ENCODE measurements at places on chromosomes 16 and 17.

- no peak for ATAC-seq
Observed at GRCh38 chr16:89359264-89360147, 130.9 kb downstream of the ANKRD11 start.

DNA sequence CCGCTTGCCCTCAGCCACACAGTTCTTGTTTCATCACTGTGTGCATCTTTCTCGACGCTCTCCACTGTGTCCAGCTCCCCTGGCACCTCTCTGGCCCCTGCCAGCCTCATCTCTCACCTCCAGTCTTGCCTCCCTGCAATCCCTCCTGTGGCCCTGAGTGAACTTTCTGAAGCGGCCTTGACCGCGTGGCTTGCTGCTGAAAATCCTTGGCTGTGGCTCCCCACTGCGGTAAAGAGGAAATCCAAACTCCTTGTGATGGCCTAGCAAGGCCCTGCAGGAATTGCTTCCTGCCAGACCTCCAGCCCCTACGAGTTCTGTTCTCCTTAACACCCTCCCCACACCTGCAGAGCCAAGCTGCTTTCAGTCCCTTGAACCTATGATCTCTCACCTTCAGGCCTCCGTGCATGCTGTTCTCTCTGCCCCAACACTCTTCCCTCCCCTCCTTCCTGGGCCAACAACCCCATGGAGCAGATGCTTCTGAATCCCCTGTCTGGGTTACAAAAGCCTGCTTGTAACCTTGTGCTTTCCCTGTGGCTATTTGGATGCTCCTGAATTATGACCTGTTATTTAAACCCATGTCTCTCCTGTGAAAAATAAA is 33.6 kb upstream of the BRD7 start:
- no peak for ATAC-seq

GRCh38 chr17:15999974-16000827 is 577 bp downstream of the TTC19 start:
- ATAC-seq, result peak; percentile 67

DNA sequence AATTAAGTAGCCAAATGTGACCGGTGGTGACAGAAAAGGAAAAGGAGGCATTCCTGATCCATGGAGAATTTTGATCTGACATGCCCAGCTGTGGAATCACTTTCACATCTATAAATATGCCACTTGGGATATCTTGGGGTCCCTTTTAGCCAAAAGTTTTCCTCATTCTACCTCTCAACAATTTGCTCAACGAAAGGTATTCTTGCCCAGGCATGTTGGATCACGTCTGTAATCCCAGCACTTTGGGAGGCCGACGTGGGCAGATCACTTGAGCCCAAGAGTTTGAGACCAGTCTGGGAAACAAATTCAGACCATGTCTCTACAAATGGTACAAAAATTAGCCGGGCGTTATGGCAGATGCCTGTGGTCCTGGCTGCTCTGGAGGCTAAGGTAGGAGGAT is 24.3 kb downstream of the LITAF start:
- no peak for ATAC-seq

DNA sequence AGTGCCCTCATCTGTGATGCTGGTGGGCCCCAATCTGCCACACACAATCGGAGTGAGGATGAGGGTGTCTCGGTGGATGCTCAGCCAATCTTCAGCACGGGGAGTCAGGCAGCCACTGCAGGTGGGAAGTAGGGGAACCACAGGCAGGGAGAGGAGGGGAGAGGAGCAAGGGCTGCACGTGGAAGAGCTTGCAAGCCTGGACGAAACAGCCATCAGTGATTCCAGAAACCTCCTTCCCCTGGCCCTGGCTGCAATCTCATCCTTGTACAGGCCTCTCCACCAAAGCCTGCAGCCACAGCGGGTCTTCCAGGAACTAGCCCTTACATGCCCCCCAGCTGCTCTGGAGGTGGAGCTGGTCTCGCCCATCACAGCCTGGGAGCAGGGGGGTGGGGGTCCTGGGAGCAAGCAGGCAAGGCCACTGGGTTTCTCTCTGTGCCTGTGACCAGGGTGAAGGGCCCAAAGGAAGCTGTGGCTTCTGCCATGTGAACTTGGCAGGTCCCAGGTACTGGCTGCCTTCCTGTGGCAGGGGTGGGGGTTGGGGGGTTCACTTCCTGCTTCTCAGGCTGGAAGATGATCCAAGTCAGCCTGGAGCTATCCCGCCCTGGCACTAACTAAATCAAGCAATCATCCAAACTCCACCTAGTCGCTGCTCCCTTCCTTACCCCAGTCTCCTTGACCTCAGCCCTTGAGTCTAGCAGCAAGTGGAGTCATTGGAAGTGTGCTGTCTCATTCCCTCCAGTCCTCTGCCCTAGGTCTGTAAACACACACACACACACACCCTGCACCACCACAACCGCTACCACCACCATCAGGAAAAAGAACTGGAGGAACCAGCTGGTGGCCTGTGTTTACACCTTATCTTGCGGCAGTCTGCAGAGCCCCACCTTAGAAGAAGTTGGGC is 29.4 kb upstream of the MLKL start:
- ATAC-seq, result no peak

GRCh38 chr17:58331815-58332777 is 3.5 kb upstream of the TSPOAP1 start:
- no peak for ATAC-seq

GRCh38 chr16:2009164-2009711 is 383 bp downstream of the ZNF598 start:
- ATAC-seq, result peak; percentile 28

- no peak for ATAC-seq
Observed at GRCh38 chr16:64878940-64879339, 242.9 kb downstream of the CDH11 start.

DNA sequence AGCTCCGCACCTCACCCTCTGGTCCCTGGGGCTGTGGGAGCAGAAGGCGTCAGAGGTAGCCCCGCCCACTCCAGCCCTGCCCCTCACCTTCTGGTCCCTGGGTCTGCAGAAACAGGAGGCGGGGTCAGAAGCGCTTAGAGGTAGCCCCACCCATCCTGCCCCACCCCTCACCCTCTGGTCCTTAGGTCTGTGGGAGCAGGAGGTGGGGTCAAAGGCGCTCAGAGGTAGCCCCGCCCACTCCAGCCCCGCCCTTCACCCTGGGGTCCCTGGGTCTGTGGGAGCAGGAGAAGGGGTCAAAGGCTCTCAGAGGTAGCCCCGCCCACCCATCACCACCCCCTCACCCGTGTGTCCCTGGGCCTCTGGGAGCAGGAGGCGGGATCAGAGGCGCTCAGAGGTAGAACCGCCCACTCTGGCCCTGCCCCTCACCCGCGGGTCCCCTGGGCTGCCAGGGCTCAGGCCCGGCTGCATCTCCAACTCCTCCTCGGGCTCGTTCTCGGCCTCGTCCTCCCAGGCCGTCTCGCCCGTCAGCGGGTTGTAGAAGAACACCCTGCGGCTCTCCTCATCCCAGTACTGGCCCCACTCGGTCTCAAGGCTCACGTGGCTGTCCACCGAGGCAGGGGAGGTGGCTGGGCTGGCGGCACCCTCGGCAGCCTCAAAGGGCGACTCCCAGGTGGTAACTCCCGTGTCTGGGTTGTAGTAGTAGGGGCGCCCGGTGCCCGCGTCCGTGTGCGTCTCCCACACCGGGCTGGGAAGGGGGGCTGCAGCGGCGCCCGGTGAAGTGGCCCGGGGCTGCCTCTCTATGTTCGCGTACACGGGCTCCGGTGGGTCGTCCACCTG is 27.2 kb downstream of the ARHGAP27 start:
- ATAC-seq, result peak; percentile 89

DNA sequence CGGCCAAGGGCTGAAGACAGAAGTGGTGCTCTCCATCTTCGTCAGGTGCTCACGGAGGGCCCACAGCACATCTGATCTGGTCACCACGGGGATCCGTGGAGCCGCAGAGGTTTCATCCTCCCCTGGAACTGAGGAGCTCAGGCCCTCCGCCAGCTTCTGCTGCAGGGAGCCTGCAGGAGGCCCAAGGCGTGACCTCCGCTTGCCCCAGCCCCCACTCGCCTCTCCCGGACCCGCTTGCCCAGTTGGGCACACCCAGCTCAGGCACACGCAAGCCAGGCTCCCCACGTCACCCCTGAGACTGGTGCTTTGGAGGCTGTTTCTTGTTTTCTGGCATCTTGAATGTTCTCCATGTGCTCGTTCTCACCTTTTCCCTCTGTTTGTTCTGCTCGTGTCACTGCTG is 39.4 kb upstream of the CHMP6 start:
- no peak for ATAC-seq

DNA sequence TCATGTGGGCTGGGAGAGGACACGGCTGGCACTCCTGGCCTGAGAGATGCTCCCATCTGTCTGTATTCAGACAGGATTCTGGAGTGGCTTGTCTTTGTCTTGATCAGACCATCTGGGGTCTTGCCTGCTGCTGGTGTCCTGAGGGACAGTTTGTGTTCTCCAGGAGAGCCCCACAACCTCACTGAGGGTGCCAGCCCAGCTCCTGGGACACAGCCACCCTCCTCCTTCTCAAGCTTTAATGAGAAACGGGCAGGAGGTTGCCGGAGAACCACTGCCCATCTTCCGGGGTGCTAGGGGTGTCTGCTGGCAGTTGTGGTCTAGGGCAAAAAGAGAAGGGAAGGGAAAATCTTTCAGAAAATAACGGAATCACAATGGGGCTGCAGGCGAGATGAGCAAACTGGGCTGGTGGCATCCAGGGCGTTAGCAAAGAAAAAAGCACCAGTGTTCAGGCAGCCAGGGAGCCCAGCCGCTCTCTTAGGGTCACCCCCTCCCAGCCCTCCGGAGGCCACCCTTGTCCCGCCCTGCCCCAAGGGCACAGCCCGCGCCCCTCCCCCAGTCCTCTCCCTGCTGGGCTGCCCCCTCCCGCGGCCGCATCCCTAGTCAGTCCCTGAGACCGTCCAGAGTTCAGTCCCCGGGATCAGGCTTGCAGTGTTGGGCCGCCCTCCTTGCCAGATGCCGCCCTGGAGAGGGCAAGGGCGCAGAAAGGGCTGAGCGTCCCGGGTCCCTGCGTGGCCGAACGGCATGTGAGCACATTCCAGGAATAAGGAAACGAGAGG is 824.7 kb downstream of the KCNJ18 start:
- ATAC-seq, result no peak

GRCh38 chr16:626787-627453 is 3.9 kb upstream of the WFIKKN1 start:
- ATAC-seq, result no peak

- no peak for ATAC-seq
Observed at GRCh38 chr16:13926891-13927290, 6.9 kb downstream of the ERCC4 start.

GRCh38 chr17:1611715-1612114 is 16.9 kb downstream of the SLC43A2 start:
- ATAC-seq, result no peak

Measured in motor neuron (in vitro differentiated cells).